ENCODE measurements at places on chromosomes 16 and 17.

DNA sequence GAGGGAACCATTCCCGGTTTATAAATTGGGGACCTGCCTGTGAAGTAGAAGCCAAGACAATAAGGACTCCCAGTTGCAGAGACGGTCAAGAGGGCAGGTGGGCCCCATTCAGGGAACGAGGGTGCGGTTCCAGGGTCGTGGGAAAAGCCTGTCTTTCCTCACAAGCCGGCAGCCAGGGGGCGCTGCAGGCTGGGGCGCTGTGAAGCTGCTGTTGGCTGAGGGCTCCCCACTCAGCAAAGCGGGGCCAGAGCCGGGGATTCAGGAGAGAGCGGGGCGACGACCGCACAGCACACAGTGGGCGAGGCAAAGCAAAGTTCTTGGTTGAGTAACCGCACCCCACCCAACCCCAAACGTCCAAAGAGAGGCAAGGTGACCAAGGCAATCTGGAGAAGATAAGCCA lies 24.9 kb downstream of the CDRT15 start:
- no peak for DNase-seq

GRCh38 chr17:73785958-73786743 lies 141.9 kb upstream of the SDK2 start:
- DNase-seq, result no peak

GRCh38 chr16:22098405-22099255 lies 6.3 kb downstream of the VWA3A start:
- no peak for DNase-seq

- no peak for DNase-seq
Observed at GRCh38 chr16:50316848-50317630, 50.7 kb downstream of the ADCY7 start.

DNA sequence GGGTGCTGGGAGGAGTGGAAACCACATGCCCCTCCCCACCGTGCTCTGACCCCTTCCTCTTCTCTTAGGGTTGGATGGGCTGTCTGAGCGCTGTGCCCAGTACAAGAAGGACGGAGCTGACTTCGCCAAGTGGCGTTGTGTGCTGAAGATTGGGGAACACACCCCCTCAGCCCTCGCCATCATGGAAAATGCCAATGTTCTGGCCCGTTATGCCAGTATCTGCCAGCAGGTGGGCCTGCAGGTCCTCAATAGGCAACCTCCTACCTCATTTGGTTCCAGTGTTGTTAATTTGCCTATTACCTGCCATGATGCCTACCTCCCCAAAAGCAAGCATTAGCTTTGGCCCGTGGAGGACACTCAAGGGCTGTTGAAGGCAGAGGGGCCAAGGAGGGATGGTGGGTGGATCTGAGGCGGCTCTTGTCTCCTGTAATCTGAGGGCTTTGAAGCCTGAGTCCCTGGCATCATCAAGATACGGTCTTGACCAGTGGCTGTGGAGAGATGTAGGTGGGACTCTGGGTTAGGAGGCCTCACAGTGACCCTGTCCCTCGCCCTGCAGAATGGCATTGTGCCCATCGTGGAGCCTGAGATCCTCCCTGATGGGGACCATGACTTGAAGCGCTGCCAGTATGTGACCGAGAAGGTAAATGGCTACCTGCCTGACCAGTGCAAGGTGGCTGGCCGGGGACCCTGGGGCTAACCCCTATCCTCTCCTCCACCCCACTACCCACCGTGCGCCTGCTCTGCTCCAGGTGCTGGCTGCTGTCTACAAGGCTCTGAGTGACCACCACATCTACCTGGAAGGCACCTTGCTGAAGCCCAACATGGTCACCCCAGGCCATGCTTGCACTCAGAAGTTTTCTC lies 3.4 kb downstream of the ALDOA start:
- no peak for DNase-seq

GRCh38 chr16:10592611-10593010 lies 12.2 kb upstream of the EMP2 start:
- no peak for DNase-seq

- DNase-seq, result no peak
Observed at GRCh38 chr17:83183951-83184506, 104.6 kb downstream of the METRNL start.

DNA sequence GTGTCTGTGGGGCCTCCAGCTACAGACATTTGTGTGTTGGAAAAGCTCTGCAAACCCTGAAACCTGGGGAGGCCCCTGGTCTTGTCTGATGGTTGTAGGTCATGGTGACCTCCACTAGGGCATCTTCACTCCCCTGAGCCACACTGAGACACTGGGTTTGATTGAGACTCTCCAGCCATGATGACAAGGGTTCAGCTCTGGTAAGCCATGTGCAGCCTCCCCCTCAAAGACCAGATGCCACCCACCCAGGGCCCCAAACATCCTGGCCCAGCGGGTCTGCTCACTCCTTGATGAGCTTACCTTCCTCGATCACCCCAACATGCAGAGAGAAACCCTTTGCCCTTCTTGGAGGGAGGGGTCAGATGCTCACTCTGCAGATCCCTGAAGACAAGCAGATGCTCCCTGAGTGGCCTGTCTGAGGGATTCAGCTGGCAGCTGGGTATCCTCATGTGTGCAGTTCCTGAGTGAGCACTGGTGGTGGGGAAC lies 101.6 kb downstream of the METRNL start:
- no peak for DNase-seq

- DNase-seq, result no peak
Observed at GRCh38 chr17:9364837-9365430, 210.7 kb downstream of the STX8 start.

DNA sequence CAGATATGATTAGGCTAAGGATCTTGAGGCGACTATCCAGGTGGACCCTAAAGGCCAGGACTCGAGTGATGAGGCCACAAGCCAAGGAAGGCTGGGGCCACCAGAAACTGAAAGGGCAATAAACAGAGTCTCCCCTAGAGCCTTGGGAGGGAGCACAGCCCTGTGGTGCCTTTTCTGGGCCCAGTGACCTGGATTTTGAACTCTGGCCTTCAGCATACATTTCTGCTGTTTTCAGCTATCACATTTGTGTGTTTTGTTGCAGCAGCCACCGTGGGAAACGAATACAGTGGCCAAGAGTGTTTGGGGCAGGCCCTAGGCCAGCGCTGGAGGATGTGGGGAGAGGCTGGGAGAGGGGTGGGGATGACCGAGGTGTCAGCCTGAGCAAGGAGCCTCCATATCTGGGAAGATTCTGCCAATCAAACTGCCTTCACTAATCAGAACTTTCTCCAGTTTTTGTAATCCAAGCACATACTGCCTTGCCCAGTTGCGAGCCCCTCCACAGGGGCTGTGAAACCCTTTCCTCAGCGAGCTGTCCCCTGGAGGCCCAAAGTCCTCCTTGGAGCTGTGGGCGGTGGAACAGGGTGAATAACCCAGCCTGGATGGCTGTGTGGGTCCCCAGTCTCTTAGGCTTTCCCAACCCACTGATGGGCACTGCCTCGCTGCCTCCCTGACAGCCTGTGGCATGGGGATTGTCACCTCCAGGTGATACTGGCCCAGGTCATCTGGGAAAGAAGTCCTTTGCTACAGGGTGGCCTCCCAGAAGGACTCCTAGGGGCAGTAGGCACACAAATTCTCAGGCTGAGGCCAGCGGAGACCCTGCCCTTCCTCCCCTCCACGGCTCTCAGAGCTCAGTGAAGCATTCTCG lies 16.8 kb downstream of the B9D1 start:
- DNase-seq, result no peak

GRCh38 chr16:71493213-71493612 lies 4.1 kb upstream of the ZNF19 start:
- DNase-seq, result no peak

DNA sequence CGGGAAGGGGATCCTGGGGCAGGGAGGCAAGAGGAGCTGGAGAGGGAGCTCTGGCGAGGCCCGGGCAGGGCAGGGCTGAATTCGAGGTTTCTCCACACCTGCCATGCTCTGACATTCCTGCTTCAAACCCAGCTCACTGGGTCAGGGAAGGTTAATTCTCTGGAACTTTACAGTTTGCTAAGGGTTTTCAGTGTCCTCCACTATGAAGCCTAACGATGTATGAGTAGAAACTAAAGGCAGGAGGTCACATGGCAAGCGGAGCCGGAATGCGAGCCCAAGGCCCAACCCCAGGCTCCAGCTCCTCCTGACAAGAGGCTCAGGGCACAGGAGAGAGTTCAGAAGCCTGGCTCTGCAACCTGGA lies 29.2 kb downstream of the DCAKD start:
- no peak for DNase-seq

- no peak for DNase-seq
Observed at GRCh38 chr17:35889818-35890773, 9.9 kb upstream of the CCL5 start.

- no peak for DNase-seq
Observed at GRCh38 chr17:60579090-60579489, 20.9 kb upstream of the PPM1D start.

DNA sequence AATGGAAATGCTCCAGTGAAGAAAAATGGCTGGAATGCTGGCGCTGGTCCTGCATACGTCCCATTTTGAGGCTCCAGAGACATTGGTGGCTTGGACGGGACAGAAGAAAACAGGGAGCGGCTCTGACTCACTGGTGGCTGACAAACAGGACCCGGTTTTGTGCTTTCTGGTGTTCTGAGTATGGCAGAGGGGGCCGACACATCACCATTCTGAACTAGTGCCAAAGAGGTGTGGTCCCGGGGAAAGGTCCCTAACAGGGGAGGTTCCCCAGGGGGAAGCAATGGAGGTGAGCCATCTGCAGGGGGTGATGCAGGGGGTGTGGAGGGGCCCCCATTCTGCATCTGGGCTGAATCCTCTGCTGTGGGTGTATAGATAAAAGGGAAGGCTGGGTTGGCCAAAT lies 8.3 kb downstream of the ANKRD40 start:
- no peak for DNase-seq

DNA sequence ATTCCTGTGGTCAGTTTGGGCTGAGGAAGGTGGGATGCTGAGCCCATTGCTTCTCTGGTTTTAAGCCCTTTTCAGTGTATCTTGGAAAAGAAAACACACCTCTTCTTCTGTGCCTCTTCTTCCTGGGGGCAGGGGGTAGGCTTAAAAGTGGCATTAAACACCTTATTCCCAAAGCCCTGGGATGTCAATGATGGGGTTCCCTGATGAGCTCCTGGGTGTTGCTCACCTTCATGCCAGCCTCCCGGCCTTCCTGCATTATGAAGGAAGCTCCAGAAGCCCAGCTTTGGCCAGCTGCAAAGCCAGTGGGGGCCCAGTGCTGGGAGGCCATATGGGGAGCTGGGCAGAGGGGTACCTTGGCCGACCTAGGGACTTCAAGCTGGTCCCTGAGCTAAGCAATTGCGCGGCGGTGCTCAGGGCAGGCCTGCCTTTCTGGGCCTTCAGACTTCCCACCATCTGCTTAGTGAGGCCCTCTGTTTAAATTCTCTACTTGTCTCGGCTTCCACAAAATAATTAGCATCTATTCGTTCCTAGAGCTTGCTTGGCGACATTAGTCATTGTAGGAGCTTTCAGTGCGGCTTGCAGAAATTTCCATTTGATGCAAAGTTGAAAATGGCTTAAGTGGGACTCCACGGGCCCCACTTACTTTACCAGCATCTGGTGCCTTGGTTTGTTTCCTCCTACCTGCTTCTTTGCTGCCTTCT lies 121.7 kb upstream of the NLRP1 start:
- DNase-seq, result no peak

- DNase-seq, result no peak
Observed at GRCh38 chr17:16215002-16215272, 397 bp downstream of the NCOR1 start.

GRCh38 chr17:73007407-73007806 lies 85.1 kb downstream of the SLC39A11 start:
- DNase-seq, result no peak

DNA sequence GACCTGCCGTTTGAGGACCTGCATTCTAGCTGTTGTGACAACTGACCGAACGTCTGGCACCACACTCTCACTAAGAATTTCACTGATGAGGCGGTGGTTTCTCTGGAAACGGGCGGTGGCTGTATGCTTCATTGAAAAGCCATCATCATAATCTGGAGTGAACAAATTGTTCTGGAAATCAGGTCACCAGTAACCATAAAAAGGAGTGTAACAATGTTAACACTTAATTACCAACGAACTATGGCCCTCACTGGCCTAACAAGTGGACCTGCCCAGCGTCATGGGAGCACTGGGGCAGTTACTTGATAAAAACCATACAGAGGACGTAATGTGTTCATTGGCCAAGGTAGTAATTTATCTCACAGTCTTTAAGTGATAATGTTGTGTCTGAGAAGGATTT lies 15.4 kb downstream of the SMARCE1 start:
- no peak for DNase-seq

GRCh38 chr17:11898526-11899235 lies 98.6 kb downstream of the ZNF18 start:
- DNase-seq, result no peak

DNA sequence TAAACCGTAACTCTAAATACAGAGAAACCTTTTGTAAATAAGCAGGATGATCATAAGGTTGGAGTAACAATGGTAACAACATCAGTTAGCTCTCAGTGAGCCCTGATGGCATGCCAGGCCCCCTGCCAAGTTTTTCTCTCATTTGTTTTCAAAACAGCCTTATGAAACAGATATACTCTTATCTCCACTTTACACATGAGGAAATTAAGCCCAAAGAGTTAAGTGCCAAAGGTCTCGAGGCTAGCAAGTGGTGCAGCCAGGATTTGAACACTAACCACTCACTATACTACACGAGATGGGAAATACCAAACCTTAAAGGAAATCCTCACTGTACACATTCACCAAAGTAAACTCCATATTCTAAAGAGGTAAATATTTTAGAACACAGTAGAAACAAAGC lies 15.0 kb downstream of the USP31 start:
- no peak for DNase-seq

DNA sequence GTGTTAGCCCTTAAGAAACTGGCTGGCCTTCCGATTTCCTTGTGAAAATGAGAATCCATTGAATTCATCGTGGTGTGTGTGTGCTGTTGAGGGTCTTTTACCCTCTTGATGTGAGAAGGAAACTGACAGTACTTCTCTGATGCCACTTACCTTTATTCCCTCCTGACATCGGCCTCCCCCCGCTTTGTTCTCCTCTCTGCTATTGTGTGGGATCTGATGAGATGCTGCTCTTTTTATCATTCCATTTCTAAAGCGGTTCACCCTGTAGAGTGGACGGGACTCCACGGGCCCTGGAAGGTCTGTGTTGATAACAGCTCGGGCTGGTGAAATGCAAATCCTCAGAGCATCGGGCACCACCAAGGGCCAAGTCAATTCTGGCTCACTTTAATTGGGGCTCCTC lies 69.8 kb downstream of the MARCHF10 start:
- no peak for DNase-seq

GRCh38 chr17:16442594-16443510 lies 27.5 kb downstream of the TRPV2 start:
- DNase-seq, result no peak

- DNase-seq, result peak; percentile 41
Observed at GRCh38 chr17:17186051-17186450, 20.1 kb downstream of the PLD6 start.

DNA sequence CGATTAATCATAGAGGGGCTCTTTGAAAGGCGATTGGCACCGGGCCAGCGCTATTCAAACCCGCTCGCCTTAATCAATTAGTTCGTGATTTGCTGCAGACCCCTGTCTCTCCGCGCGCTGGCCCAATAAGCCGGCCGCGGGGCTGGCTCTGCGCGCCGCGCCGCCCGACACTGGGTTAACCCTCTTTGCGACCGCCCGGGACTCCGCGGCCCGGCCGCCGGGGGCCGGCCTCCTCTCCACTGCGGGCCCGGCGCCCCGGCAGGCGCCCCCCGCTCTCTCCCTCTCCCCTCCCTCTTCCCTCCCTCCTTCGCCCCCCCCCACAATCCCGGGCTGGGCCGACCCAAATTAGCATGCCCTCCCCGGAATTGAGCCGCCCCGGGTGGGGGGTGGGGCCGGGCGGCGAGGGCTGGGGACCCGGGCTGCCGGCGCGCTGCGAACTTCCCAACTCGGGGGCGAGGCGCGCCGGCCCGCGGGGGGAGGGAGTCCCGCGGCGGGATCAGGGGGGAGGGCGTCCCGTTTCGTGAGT lies 428 bp upstream of the SALL1 start:
- DNase-seq, result no peak
